Spinal cord (tissue), 10 donors: ENCODE measurements at places on chromosomes 12 and 14. TPM values are rescaled to one million over a fixed set of nuclear protein-coding genes. Genes with fewer than 3 reads are reported as not detected.

CIDEB gene
- 6.3 TPM for polyA plus RNA-seq

OTX2 gene
- polyA plus RNA-seq: not detected

PLXNC1 gene
- polyA plus RNA-seq: 27.6 TPM

NEUROD4 gene
- 1.0 TPM for polyA plus RNA-seq

CCDC175 gene
- 0.68 TPM for polyA plus RNA-seq

KRT73 gene
- polyA plus RNA-seq: not detected

PMCH gene
- 0.48 TPM for polyA plus RNA-seq

OVCH1 gene
- polyA plus RNA-seq: 1.1 TPM

ZBTB42 gene
- polyA plus RNA-seq: 1.9 TPM
